ENCODE measurements at places on chromosomes 6 and 20.

GRCh38 chr20:6756693-6757595 is 10.5 kb upstream of the BMP2 start:
- no peak for ATAC-seq

DNA sequence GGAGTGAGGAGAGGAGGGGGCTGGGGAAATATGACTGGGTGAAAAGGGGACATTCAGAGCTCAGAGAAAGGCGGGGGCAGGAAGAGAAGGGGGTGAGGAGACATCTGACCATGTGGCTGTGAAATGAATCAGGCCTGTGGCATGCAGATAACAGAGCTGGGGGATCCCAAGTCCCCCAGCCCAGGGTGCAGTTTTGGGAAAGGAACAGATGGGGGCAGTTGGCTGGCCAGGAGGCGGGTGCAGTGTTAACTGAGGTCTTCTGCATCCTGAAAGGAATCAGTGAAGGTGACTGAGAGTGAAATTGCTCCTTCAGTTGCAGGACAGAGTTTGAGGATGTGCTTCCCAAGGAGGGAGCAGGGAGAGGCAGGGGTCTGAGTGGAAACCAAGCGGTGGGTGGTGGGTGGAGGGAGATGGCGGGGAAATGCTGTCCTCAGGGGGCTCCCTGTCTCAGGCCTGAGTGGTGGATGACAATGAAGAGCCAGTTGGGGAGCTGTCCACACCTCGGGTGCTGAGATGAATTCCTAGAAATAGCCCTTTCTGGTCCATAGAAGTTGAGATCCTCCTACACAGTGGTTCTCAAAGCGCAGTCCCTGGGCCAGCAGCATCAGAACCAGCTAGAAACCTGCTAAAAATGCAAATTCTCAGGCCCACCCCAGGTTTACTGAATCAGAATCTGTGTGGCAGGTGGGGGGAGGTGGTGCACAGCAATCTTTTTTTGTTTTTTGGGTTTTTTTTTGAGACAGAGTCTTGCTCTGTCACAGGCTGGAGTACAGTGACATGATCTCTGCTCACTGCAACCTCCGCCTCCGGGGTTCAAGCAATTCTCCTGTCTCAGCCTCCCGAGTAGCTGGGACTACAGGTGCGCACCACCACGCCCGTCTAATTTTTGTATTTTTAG is 26.0 kb upstream of the CCDC167 start:
- ATAC-seq: no peak

DNA sequence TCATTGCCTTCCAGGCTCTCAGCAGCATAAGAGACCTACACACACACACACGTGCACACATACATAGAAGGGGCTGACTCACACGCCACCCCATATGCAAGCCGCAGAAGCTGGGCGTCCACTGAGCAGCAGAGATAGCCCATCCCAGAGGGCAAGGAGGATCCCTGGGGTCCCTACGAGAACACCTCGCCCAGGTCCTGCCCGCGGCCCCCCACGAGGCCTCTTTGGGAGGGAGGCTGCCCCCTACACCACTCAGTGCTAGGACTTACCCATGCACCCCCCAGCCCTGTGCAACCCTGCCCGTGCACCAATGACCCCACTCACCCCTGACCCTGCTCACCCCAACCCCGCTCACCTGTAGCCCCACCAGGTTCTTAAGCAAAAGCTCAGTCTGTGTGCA is 20.6 kb upstream of the NTSR1 start:
- no peak for ATAC-seq

DNA sequence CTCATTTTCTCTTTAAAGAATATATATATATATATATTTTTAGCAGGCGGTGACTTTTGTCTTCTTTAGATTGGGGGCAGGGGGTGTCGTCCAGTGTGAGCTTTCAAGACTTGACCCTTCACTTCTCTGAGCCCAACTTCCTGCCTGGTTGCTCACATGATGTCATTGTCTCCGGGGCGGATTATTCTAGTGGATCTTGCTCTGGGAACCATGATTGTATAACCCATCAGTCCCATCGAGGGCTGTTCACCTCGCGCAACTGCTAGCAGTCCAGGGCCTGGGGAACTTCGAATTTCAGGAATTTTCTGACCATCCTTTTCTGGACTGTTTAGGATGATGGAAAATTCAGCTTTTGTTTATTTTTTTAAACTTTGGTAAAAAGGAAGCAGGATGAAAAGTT is 1.0 kb downstream of the IGF2R start:
- no peak for ATAC-seq

DNA sequence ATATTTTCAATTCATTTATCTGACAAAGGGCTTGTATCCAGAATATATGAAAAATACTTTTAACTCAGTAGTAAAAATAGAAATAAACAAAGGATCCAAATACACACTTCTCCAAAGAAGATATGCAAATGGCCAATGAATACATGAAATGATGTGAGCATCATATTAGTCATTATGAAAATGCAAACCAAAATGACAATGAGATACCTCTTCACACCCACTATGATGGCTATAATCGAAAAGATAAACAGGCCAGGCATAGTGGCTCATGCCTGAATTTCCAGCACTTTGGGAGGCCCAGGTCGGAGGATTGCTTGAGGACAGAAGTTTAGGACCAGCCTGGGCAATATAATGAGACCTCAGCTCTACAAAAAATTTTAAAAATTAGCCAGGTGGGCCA is 33.8 kb upstream of the SMAP1 start:
- no peak for ATAC-seq

DNA sequence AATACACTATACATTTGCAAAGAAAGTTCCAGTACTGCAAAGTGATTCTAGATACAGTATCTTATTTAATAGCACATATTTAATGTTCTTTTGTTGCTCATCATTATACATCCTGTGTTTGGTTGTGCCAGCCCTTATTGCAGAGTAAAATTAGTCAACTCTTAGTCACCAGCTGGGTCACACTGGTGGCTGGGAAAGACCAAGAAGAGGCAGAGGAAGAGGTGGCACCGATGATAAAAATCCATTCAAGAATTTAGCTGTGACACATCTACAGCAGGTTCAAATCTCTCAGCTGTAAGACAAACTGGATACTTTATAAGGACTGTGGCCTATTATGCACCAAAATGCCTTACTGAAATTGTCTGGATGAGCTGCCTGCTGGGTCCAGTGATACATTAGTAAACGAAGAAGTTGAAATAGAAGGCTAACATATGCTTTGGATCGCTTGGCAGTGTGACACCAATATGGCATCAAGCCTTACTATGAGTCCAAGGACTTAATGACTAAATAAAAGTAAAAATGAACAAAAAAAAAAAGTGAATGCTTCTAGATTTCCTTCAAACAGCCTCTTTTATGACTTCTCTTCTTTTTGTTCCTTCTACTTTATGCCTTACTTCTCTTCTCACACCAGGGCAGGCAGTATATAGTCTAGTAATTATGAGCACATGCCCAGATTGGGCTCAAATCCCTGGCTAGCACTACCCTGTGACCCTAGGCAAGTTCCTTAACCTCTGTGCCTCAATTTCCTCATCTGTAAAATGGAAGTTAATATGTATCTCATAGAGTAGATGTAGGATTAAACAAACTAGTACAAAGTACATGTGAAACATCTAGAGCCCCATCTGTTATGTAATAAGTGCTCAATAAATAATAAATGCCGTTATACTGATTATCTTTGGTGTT is 29.4 kb upstream of the RNF8 start:
- ATAC-seq: peak; percentile 75

GRCh38 chr6:169253337-169254238 is at the start of gene THBS2:
TSS of gene THBS2 (minus strand) at chr6:169253846. CDS start at chr6:169250784, 3,062 bp downstream.
- no peak for ATAC-seq

DNA sequence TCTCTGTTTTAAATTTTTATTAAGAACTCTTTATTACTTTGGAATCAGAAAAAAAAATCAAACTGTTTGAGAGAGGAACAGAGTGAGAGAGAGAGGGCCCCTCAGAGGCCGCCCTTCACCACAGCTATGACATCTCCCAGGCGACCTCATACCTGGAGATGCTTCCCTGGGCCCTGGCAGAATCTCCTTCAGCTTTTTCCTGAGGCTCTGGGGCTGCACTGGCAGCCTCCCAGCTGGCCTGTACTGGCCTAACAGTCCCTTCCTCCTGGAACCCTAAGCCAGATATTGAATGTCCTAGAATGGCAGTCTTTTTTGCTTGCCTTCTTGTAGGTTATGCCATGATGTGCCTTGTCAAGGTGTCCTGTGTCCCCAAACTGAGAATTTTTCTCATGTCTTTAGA is 13.7 kb downstream of the ABHD12 start:
- no peak for ATAC-seq

DNA sequence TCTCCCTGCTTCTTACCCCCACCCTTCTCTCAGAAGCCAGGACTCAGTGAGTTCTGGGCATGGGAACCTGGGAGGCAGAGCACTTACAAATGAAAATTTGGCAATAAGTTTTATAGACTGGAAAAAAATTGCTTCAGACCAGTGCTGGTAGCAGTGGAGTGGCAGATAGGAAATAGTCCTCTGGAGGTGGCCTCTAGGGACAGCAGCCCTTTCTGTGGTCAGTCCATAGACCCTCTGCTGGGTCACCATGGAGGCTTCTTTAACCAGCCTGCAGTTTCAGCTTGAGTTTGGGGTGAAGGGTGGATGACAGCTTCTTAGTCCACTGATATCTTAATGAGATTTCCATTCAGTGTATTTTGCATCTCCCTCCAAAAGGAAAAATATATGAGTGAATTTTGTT is 179.1 kb downstream of the ARID1B start:
- ATAC-seq: no peak

GRCh38 chr6:4134841-4135664 is at the start of gene ECI2:
TSS of gene ECI2 (minus strand) at chr6:4135575. CDS start at chr6:4135560, 15 bp downstream.
- peak; percentile 57 for ATAC-seq

DNA sequence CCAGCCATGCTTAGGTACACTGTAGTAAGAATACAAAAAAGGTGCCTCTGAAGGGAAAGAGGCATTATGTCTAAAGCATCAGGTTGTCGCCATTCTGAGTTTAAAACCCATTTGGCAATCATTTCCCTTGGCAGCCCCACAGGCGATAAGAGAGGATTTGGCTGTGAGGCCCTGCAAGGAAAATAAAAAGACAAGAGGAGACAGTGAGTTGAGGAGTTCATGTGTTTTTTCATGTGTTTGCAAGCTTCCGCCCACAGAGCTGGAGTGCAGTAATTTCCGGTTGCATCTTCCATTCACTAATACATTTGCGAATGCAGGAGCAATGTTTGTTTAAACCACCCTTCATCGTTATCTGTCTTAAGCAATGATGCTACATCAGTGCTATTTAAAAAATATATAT is 138.5 kb upstream of the SOX4 start:
- ATAC-seq: no peak

DNA sequence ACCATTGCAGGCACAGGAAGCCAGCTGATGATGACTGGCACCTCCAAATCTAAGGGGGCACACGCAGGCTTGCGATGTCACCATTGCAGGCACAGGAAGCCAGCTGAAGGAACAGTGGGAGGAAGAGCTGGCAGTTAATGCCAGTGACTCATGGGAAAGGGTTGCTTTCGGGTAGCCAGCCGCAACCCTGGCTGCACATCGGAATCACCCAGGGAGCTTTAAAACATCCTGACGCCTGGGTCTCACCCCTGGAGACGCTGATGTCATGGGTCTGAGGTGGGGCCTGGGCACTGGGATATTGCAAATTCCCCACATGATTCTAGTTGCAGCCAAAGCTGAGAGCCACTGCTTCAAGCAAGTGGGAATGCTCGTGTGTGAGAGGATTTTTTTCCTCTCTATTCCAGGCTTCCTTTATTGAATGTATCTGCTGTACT is 16.1 kb upstream of the CCN6 start:
- ATAC-seq: no peak

GRCh38 chr6:141203902-141204575 is 928.7 kb upstream of the GJE1 start:
- ATAC-seq: no peak

GRCh38 chr6:49145280-49145679 is 317.8 kb downstream of the MMUT start:
- ATAC-seq: no peak

DNA sequence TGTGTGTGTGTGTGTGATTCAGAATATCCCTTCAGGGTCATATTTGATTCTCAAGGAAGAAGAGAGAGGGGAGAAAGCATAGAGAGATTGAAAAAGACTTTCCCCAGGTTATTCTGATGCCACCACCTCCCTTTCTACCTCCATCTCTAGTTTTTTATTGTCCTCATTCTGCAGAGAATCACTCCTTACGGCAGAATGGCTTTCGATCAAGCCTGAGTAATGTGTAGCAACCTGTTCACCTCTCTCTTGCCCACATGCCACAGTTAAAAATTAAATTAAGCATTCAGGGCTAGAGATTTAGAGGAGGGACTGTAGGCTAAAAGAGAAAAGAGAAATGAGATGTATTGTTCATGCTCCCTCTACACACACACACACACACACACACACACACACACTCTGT is 18.1 kb downstream of the KLHL32 start:
- ATAC-seq: no peak

- ATAC-seq: no peak
Measured at GRCh38 chr6:144753023-144753705, 468.0 kb downstream of the UTRN start.

- ATAC-seq: no peak
Measured at GRCh38 chr6:154736618-154737259, 3.5 kb downstream of the SCAF8 start.

GRCh38 chr20:12358006-12358654 is 440.4 kb downstream of the BTBD3 start:
- ATAC-seq: no peak

DNA sequence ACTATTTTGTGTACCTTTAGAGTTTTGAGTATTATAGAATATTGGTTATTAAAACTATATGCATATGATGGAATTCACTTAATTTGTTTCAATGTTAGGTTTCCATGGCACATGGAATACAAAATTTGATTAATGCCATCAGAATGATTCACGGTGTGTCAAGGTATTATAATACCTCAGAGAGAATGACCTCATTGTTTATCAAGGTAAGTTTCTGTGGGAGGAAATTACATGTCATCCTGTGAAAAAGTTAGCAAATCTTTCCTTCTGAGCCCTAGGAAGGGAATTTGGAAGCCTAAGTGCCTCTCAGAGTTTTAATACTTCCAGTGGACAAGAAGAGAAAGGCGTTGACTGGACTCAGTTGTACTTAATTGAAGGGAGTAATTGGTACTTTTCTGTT is 40.8 kb downstream of the DNAH8 start:
- ATAC-seq: peak; percentile 60

DNA sequence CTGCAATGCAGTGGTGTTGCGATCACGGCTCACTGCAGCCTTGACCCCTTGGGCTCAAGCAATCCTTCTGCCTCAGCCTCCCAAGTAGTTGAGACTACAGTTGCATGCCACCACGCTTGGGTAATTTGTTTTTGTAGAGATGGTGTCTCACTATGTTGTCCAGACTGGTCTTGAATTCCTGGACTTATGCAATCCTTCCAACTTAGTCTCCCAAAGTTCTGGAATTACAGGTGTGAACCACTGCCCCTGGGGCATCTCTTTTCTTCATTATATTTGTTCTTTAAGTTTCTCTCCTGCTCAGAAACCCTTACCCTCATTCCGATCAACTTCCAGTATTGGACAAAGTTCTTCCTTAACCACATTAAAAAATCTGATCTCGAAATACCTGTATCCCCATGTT is 44.7 kb upstream of the DEK start:
- no peak for ATAC-seq

GRCh38 chr20:5677389-5677788 is 72.8 kb upstream of the SHLD1 start:
- ATAC-seq: no peak

- no peak for ATAC-seq
Measured at GRCh38 chr6:70118670-70119069, 184.2 kb downstream of the COL9A1 start.
